ENCODE measurements at places on chromosomes 2 and 18. TPM values are rescaled to one million over a fixed set of nuclear protein-coding genes. Genes with fewer than 3 reads are reported as not detected.

- no peaks in the 10 kb centered on the region for H3K27me3 ChIP-seq
- H3K4me3 ChIP-seq: no peak overlapping the region
- no peak overlapping the region for H3K27ac ChIP-seq
- no peak for DNase-seq
Measured at GRCh38 chr18:46793565-46793964, 36.7 kb upstream of the ST8SIA5 start.

GRCh38 chr2:197248001-197248401 lies 62.6 kb downstream of the ANKRD44 start:
- H3K4me1 ChIP-seq: no peaks in the 10 kb centered on the region
- no peaks in the 10 kb centered on the region for H3K27me3 ChIP-seq
- no peaks in the 10 kb centered on the region for H3K36me3 ChIP-seq
- no peak overlapping the region for H3K4me3 ChIP-seq
- no peak for DNase-seq
- H3K27ac ChIP-seq: no peak overlapping the region

CFC1 gene
- total RNA-seq: not detected

DNA sequence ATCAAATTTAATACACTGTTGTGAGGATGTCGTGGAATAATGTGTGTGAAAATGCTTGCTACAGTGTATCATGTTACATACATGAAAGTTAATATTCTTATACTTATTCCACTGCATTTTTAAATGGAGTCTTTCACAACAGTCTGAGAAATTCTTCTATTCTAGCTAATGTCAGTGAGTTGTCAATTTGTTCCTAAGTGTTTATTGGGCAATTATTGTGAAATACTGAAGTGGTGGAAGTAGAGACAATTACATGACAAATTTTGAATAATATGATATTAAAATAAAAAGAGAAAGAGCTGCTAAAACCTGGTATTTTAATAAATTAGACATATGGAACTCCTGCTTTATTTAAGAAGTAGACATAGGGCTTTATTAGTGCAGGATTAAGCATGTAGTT lies 176.1 kb downstream of the PTPRM start:
- no peak overlapping the region for H3K27ac ChIP-seq
- H3K27me3 ChIP-seq: no peaks in the 10 kb centered on the region
- no peaks in the 10 kb centered on the region for H3K4me1 ChIP-seq
- DNase-seq: no peak
- no peaks in the 10 kb centered on the region for H3K36me3 ChIP-seq
- no peak overlapping the region for H3K4me3 ChIP-seq

ADD2 gene
- 5.3 TPM for total RNA-seq

HPCAL1 gene
- 28.1 TPM for total RNA-seq

DNA sequence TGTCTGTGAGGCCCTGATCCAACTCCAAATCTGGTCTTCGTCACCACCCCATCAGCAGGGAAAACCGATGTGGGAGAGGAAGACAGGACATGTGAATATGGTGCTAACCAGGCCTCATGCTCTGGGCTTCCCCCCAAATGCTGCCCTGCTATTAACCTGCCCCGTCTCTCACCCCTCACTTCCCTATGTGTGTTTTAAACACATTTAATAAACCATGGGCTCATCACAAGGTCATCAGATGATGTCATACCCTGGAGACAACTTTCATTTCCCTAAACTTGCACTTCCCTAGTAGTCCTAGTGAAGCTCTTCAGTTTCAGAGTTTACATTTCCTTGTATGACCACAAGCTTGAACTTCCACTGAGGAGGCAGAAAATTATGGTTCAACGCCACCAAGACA lies 49.9 kb downstream of the CD8B2 start:
- no peaks in the 10 kb centered on the region for H3K36me3 ChIP-seq
- no peak overlapping the region for H3K4me3 ChIP-seq
- peak; percentile 65 for DNase-seq
- H3K27me3 ChIP-seq: no peaks in the 10 kb centered on the region
- no peaks in the 10 kb centered on the region for H3K4me1 ChIP-seq
- H3K27ac ChIP-seq: no peak overlapping the region

GRCh38 chr2:10410001-10410822 lies 37.9 kb downstream of the ODC1 start:
- H3K27ac ChIP-seq: no peak overlapping the region
- no peak for DNase-seq
- no peaks in the 10 kb centered on the region for H3K36me3 ChIP-seq
- H3K4me1 ChIP-seq: peaks cover 4% of the 10 kb centered on the region
- no peaks in the 10 kb centered on the region for H3K27me3 ChIP-seq
- H3K4me3 ChIP-seq: no peak overlapping the region

TUBA4A gene
- 59.2 TPM for total RNA-seq

- DNase-seq: no peak
- H3K4me1 ChIP-seq: no peaks in the 10 kb centered on the region
- H3K4me3 ChIP-seq: no peak overlapping the region
Measured at GRCh38 chr2:197599285-197599965, 76.0 kb downstream of the RFTN2 start.

- H3K27ac ChIP-seq: no peak overlapping the region
- no peak for DNase-seq
- no peak overlapping the region for H3K4me3 ChIP-seq
- H3K4me1 ChIP-seq: no peaks in the 10 kb centered on the region
- H3K36me3 ChIP-seq: no peaks in the 10 kb centered on the region
Measured at GRCh38 chr18:10122988-10123950, 209.5 kb downstream of the VAPA start.

MAB21L4 gene
- total RNA-seq: not detected

FBXO15 gene
- 0.51 TPM for total RNA-seq

GRCh38 chr2:71125506-71126294 lies 4.3 kb downstream of the MCEE start:
- H3K36me3 ChIP-seq: no peaks in the 10 kb centered on the region
- DNase-seq: no peak
- no peaks in the 10 kb centered on the region for H3K4me1 ChIP-seq
- no peak overlapping the region for H3K27ac ChIP-seq
- no peaks in the 10 kb centered on the region for H3K27me3 ChIP-seq

GRCh38 chr2:40448476-40449079 lies 3.3 kb downstream of the SLC8A1 start:
- DNase-seq: no peak
- H3K4me3 ChIP-seq: no peak overlapping the region
- H3K27me3 ChIP-seq: no peaks in the 10 kb centered on the region

EPB41L3 gene
- 116 TPM for total RNA-seq

DNA sequence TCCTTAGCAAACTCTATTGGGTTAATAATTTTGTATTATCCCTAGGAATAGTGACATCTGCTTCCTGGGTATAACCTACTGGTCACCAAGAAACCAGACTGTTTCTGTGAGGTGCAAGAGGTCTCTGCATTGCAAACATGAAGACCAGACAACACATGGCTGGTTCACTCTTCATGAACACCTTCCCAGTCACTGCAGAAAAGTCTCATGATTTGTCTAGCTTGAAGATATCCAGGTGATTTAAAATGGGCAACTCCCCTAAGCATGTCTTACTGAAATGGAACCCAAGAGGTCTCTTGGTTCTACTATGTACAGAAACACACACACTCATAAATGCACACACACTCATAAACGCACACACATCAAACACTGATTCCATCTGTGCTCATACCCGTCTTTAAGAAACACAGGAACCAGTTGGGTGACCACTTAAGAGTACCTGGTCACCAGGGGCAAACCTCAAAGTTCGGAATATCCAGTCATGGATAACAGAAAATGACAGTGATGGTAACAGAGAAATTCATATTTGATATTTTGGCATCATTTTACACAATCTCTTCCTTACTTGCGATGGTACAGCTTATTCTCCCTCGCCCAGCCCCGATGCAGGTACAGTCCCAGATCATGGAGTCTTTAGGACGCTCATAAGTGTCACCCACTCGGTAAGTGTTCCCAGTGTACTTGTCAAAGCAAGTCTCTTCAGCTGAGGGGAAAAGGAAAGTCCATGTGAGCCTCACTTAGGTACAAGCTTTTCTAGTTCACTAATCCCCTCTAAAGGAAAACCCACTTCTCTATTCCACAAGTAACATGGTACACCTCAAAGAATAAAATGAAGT lies 2.9 kb downstream of the FN1 start:
- H3K27ac ChIP-seq: peak overlapping the region; percentile 83
- H3K4me3 ChIP-seq: peak overlapping the region; percentile 72
- peaks cover 7% of the 10 kb centered on the region for H3K36me3 ChIP-seq
- no peak for DNase-seq
- no peaks in the 10 kb centered on the region for H3K27me3 ChIP-seq

DNA sequence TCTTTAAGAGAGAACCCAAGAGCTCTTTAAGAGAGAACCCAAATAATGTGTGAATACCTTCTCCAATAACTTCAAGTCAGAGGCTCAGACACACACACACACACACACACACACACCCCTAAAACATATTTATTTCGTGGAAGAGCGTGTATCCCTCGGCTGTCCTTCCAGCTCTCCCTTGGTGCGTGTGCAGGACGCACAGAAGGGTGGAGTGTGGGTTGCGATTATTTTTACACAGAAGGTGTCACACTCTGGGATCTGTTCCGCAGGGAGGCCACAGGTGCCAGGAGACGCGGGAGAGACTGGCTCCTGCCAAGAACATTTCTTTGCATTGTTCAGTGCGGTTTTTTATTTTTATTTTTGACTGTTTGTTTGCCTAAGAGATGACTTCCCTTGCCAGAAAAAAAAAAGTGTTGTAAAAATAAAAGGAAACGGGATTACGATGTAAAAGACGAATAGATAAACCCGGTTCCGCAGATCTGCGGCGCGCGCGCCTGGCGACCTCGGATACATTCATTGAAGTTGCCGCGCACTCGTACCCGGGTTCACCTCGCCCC lies 47.3 kb upstream of the ATP6V1B1 start:
- no peak overlapping the region for H3K4me3 ChIP-seq
- H3K27me3 ChIP-seq: peaks cover 2% of the 10 kb centered on the region
- H3K36me3 ChIP-seq: no peaks in the 10 kb centered on the region
- no peak for DNase-seq

IL36RN gene
- not detected for total RNA-seq

PLCD4 gene
- 1.6 TPM for total RNA-seq

- H3K27me3 ChIP-seq: no peaks in the 10 kb centered on the region
- H3K36me3 ChIP-seq: no peaks in the 10 kb centered on the region
- no peaks in the 10 kb centered on the region for H3K4me1 ChIP-seq
- H3K4me3 ChIP-seq: no peak overlapping the region
- no peak for DNase-seq
Measured at GRCh38 chr2:7524195-7524594, 607.0 kb downstream of the RNF144A start.

OSBPL6 gene
- 2.1 TPM for total RNA-seq

DNA sequence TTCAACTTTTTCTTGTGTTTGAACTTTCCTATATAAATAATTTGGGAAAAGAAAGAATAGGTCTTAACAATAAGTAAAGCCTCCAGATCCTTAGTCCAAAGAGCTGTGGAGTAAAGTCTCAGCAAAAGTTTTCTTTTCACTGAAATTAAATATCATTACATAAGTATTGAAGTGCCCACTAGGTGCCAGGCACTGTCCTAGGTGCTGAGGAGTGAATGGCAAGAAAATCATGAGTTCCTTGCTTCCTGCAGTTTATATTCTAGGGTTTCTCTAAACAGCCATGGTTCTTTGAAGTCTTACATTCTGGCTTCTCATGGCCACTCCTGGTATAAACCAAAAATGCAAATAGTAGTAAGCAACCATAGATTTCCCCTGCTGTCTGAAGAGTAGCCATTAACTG lies 59.7 kb downstream of the SPP2 start:
- H3K27ac ChIP-seq: no peak overlapping the region
- H3K27me3 ChIP-seq: no peaks in the 10 kb centered on the region
- no peak overlapping the region for H3K4me3 ChIP-seq
- no peaks in the 10 kb centered on the region for H3K4me1 ChIP-seq

GRCh38 chr2:157172239-157172638 lies 85.3 kb upstream of the GALNT5 start:
- H3K27me3 ChIP-seq: no peaks in the 10 kb centered on the region
- H3K4me3 ChIP-seq: no peak overlapping the region
- H3K27ac ChIP-seq: no peak overlapping the region
- no peaks in the 10 kb centered on the region for H3K36me3 ChIP-seq
- H3K4me1 ChIP-seq: no peaks in the 10 kb centered on the region

GRCh38 chr2:38533180-38533579 lies 69.5 kb downstream of the HNRNPLL start:
- no peaks in the 10 kb centered on the region for H3K27me3 ChIP-seq
- H3K27ac ChIP-seq: no peak overlapping the region
- no peaks in the 10 kb centered on the region for H3K36me3 ChIP-seq
- H3K4me3 ChIP-seq: no peak overlapping the region

- H3K27me3 ChIP-seq: no peaks in the 10 kb centered on the region
- no peak overlapping the region for H3K4me3 ChIP-seq
- H3K4me1 ChIP-seq: no peaks in the 10 kb centered on the region
- no peak overlapping the region for H3K27ac ChIP-seq
- no peak for DNase-seq
- peaks cover 9% of the 10 kb centered on the region for H3K36me3 ChIP-seq
Measured at GRCh38 chr2:151423760-151424159, 14.1 kb downstream of the RIF1 start.

GCG gene
- 0.62 TPM for total RNA-seq

DNA sequence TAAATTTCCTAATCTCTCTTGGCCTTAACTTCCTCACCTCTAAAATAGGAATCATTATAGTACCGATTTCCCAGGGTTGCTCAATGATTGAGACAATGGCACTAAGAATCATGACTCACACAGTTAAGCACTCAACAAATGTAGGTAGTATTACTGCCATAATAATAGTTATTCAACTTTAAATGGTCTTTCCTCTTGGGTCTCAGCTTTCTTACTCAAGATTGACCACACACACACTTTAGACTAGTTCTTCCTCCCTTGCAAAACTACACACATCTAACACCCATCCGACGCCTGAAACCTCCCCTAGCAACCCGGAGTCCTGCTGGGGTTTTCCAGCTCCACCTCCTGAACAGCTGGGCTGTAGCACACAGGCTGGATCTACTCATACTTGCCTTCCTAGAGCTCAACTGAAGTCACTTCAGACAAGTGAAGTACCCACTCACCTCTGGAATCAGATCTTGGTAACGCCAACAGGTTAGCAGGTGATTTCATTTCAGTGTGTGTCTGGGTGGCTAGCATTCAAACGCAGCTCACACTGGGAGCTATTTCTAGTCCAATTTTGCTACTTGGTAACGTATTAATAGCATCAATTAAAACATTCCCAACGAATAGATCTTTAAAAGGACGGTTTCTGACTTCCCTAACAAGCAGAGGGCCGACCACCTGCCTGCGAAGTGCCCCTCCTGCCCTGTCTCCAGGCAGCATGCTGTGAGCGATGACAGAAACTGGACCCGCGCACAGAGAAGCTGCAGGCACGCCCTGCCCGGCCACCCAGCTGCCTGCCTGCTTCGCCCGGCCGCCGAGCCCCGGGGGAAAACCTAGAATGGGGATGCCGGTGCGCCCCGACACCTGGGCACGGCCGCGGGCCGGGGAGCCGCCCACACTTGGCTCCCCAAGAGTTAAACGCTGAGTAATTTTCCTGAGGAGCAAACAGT lies 1.1 kb downstream of the UXS1 start:
- DNase-seq: peak; percentile 80
- no peaks in the 10 kb centered on the region for H3K36me3 ChIP-seq
- no peaks in the 10 kb centered on the region for H3K27me3 ChIP-seq
- peaks cover 4% of the 10 kb centered on the region for H3K4me1 ChIP-seq
